Endothelial cell (in vitro differentiated cells): ENCODE measurements at places on chromosomes 3 and 15. TPM values are rescaled to one million over a fixed set of nuclear protein-coding genes. Genes with fewer than 3 reads are reported as not detected.

CXCR6 gene
- not detected for total RNA-seq

CDHR4 gene
- total RNA-seq, result 1.1 TPM

TFDP2 gene
- total RNA-seq, result 31.1 TPM

GPR149 gene
- not detected for total RNA-seq

GHRL gene
- total RNA-seq, result 0.62 TPM

VIPR1 gene
- total RNA-seq, result 5.4 TPM

SEMA3G gene
- total RNA-seq, result 175 TPM

ZNF502 gene
- total RNA-seq, result 2.6 TPM

AADACL2 gene
- total RNA-seq, result not detected

SLC35G2 gene
- total RNA-seq, result 8.2 TPM

ZPLD1 gene
- not detected for total RNA-seq

DAPK2 gene
- total RNA-seq, result 10.0 TPM

DNA sequence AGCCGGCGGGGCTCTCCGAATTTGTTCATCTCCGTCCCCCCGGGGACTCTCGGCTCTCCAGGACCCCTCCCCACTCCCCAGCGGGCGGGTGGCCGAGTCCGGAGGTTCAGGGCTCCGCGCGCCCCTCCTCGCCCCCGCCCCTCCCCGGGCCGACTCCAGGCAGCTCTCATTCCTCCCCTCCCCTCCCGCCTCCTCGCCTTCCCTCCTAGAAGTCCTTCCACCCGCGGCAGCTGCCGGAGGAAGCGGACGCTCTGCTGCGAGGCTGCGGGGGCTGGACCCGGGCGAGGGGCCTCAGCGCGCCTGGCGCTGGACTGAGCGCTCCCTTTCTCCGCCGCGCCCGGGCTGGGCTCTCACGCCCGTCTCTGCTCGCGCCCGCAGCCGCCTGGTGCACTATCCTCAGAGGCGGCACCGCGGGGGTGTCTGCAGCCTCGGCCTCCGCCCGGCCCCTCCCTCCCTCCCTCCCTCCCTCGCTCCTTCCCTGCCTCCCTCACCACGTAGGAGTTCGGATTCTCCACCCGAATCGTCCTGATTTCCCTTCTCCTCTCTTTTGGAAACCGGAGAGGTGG lies at the start of gene ROBO2:
TSS of gene ROBO2 (plus strand) at position 494 of the 566 bp plus-strand sequence. CDS start 687 bp downstream, outside the sequence.
- peak; percentile 64 for DNase-seq

- no peak for DNase-seq
Measured at GRCh38 chr15:49688135-49688790, 67.4 kb downstream of the DTWD1 start.

DNA sequence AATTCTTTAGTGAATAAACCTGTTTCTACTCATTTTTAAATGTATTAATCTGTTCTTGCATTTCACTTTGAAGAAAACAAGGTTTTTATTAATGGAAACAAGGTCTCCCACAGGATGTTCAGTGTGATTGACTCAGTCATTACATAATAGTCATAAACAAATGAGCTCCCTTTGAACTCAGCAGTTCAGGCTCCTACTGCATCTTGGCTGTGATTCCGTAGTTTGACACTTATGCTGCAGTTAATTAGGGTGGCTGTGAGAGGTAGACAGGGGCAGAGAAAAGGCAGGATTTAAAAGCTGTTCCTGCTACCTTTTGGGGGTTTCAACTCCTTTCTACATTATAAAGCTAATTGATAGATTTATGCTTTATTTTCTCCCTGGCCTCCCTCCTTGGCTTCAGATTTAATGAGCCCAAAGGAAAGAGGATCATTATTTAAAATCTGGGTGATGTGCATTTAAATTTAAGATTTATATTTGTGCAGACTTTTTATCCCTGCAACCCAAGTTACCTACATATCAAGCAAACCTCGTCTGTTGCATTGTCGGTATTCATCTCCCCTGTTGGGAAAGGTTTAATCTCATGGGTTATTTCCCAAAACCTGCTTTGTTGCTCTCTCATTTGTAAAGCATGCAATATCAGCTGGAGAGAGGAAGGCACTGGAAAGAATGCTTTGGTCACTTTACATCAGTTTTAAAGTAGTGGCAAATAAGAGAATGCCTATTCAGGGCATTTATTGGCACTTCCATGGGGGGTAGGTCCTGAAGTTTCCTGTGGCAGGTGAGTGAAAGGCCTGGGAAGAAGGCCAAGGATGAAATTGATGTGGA lies 345.0 kb upstream of the NR2E3 start:
- DNase-seq, result no peak

DNA sequence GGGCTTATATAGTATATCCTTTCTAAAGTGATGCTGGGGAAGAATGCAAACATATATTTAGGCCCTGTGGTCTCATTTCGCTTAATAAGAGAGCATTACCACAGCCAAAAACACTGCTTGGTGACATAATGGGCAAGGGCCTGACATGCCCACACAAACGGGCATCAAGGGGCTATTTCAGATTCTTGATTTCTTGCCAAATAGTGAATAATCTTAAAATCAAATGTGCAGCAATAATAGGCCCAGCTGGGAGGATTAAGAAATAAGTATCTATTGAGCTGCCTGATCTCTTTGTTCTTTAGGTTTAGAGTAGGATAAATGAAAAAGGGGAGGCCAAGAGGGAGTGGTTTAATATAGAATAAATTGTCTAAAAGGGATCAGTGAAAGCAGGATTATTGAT lies 241.0 kb upstream of the GBE1 start:
- no peak for DNase-seq

GRCh38 chr15:93088200-93088980 lies 621 bp downstream of the RGMA start:
- peak; percentile 37 for DNase-seq

DNA sequence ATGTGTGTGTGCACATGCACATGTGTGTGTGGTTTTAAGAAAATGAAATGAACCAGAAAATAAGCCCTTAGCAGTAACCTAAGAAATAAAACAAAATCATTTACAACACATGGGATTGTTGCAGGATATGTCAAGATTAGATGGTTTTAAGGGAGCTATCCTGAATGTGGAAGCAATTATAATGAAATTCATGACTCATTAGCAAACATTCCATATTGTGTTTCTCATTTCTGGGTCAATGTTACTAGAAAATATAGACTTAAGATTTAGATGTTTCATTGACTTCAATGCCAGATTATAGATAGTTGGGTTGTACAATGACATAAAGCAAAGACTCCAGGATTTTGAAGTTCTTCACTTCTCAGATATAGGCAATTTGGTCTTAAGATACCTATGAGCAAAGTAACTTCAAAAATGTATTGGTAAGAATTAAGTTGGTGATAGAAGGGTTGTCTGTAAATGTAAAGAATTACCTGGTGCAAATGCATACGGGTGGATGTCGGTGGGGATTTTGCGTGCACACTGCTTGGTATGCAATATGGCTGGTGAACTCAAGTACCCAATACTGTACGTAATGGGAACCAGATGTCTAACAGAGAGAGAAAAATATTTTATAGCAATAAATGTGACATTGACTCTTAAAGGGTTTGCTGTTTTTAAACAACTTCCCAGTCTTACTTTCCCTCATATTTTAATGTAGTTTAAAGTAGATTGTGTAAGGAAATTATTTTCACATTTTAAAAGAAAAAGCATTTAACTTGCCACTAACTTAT lies 53.9 kb upstream of the NR2F2 start:
- DNase-seq, result no peak

GRCh38 chr3:129278966-129279906 lies 566 bp downstream of the HMCES start:
- peak; percentile 56 for DNase-seq

DNA sequence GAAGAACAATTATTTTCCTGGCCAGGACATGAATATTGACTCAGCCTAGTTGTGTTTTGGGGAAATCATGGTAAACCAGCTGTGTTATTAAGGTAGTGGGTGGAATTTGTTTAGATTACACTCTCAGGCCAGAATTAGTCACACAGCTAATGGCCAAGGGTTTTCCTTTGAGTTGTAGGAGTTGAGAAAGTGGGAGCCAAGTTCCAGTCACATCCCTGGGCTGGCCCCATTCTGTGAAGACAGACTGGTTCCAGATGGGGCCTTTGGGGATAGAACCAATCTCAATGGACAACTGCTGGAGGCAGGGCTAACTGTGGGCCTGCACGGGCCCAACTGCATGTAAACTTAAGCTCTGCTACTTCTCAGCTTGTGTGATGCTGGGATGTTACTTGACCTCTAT lies 1.4 kb upstream of the RASL12 start:
- DNase-seq, result no peak

- DNase-seq, result no peak
Measured at GRCh38 chr3:146449076-146449475, 20.3 kb downstream of the PLSCR2 start.

GRCh38 chr15:83436513-83437158 lies 10.5 kb upstream of the SH3GL3 start:
- DNase-seq, result no peak

GRCh38 chr15:65722191-65722590 lies 69.9 kb downstream of the DENND4A start:
- DNase-seq, result no peak

GRCh38 chr3:17207019-17207418 lies 322.3 kb downstream of the PLCL2 start:
- no peak for DNase-seq

GRCh38 chr3:120473389-120473788 lies 22.6 kb upstream of the FSTL1 start:
- DNase-seq, result no peak

DNA sequence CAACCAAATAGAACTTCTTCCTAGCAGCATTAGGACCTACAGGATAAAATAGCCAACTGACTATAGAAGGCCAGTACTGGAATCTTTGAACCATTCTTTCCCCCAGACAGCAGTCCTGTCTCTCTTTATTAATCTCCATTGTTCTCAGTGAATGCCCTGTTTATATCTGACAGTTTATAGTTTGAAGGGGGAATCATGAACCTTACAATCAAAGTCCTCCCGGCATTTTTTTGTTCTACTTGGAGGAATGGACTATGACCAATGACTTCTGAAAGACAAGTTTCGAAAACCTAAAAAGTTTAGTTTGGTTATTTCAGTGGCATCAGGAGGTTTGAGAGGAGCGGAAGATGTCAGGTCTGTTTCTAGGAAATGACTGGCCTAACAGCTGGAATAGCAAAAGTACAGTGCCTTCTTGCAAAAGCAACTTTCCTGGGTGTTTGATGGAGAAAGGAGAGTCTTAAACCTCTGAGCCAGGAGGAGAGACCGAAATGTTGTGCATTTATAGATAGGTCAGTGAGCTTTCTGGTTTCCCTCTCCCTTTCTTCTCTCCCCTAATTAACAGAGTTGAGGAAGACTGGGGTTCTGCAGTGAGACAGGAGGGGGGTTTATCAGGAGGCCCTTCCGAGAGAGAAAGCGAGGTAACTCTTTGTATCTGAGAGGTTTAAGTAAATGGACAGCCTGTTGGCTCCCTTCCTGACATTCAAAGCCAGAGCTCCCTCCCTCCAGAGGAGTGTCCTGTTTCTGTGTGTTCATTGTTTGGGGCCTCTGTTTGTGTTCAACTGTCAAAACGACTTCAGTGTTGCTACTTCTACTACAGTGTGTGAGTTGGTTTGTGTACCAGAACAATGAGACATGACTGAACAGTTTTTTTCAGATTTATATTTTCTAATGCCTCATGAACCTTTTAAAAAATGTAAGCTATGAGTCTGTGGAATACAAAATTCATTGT lies 383.0 kb upstream of the RARB start:
- peak; percentile 11 for DNase-seq

GRCh38 chr3:105904251-105904650 lies 35.4 kb upstream of the CBLB start:
- no peak for DNase-seq

DNA sequence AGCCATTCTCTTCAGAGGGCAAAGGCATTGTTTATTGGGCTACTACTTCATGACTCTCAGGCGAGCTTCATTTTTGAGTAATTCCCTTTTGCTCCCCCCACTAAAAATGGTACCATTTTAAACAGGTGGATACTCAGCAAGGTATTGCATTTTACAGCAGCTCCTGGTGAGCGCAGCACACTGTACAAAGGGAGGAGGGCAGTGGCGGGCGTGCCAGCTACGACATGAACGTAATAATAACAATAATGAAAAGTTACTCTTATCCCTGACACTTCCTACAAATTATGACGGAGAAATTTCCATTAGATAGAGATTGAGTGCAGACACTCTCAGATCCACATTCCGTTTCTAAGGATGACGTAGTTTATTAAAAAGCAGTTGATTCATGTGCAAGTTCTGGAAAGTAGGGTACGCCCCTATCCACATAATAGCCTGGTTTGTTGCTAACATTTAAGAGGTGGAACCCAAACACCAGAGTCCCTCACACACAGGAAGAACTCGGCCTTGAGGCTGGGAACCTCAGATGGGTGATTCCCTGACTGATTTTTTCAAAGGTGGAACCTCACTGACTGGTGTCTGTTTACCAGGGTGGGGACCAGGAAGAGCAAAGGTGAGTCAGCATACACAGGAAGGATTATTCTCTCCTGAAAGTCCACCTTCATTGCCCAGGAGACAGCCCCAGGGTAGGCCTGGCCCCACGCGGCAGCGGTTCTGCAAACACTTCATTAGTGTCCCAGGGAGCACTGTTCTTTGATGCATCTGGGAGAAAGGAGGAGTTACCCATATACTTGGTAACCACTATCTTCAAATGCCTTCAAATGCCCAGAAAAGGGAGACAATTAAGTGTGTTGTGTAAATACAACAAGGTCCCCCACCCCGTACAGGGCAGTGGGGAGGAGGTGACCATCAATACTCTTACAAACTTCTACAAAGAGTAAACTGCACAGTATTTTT lies 69.9 kb downstream of the LDHAL6B start:
- DNase-seq, result no peak

DNA sequence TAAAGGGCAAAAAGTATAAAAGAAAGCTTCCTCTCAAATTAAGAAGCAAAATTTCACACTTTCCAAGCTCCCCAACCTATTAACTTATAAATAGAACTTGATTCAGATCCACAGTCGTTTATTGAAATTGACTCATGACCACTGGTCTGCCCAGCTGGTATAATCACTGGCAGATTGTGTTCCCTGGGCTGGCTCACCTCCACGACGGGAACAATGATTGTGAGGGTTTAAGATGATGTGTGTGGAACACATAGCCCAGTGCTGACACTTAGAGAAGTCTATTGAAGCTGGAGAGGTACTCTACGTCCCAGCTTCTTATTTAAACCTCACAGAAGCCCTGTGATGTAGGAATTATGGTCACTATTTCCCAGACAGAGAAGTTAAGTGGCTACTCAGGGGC lies 90.4 kb downstream of the MB21D2 start:
- DNase-seq, result no peak

- DNase-seq, result no peak
Measured at GRCh38 chr3:114464548-114464947, 170.7 kb downstream of the TIGIT start.

GRCh38 chr3:112335434-112335781 lies 2.5 kb downstream of the CD200 start:
- DNase-seq, result no peak

DNA sequence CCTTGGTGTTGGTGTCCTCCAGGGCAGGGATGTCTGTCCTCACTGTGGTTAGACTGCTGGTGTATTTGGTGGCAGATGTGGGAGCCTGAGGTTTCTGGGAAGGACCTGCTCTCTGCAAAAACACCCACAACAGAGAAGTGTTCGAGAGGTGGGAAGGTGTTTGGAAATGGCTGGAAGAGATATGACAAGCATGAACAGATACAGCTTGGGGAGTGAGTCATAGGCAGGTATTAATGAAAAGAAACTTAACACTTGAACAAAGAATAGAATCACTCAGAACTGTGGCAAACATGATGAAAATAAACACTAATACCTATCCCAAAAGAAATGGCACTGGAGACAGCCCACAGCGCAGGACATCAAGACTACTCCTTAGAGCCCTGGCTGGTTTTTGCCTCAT lies 192.4 kb upstream of the RORA start:
- no peak for DNase-seq
